ENCODE measurements at places on chromosomes 3 and 15. TPM values are rescaled to one million over a fixed set of nuclear protein-coding genes. Genes with fewer than 3 reads are reported as not detected.
A peak's percentile ranks its signal among the peaks of the same experiment; 100 is the strongest.

DNA sequence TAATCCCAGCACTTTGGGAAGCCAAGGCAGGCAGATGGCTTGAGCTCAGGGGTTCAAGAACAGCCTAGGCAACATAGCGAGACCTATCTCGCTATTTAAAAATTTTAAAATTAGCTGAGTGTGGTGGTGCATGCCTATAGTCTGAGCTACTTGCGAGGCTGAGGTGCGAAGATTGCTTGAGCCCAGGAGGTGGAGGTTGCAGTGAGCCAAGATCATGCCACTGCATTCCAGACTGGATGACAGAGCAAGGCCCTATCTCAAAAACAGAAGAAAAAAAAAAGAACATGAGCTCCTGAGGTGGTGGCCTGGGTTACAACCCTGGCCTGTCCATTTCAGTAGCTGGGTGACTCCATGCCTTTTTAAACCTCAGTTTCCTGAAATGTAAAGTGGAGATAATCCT, 7.2 kb downstream of the DNASE1L3 start:
- DNase-seq: no peak

- DNase-seq: no peak
Measured at GRCh38 chr3:24359645-24360462, 134.8 kb downstream of the THRB start.

DNA sequence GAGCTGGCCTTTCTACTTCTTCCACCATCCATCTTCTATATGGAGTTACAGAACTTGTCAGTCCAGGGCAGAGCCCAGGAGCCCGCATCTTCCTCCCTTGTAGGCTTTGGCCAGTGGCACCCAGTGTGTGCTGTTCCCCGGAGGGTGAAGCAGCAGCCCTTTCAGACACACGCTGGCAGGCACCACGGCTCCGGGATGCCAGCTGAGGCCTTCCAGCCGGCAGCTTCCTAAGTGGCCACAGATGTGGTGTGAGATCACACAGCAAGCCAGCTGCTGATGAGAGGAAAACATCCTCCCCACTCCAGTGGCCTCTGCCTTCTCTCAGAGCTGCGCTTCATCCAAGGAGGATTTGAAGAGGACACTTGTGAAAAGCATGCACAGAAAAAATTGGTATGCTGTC, 24.1 kb downstream of the CRABP1 start:
- peak; percentile 40 for DNase-seq

GRCh38 chr15:101138913-101139880, 112.7 kb downstream of the CHSY1 start:
- DNase-seq: peak; percentile 59

DNA sequence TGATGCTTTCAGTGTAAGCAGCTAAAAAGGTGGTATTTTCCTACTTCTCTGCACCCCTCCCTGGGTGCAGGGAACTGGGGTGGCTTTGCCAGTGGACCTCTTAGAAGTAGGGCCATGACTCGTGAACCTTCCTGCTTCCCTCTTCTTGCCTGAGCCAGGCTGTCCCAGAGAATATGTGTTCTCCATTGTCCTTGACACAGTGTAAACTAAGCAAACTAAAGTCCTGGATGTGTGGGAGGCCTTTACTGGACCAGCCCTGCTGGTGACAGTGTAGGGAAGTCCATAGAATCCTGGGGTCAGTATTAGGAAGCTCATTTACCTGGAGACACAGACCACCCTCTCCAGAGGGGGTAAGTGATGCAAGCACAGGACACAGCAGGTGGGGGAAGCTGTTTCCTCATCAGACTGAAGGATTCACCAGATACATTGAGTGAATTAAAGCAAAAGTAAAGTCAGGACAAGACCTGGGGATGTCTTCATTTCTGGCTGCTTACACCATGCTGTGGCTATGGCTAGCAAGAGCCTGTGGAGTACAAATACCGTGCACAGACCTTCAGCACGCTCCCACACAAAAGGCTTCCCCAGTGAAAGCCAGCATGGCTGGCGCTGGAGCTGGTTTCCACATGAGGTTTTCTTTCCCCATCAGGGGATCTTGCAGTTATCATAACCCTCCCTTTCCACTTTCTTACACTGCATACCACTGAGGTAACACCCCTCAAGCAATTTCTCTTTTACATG, 64.8 kb upstream of the LPP start:
- no peak for DNase-seq

NRG4 gene
- 1.5 TPM for polyA plus RNA-seq

GOLGA6B gene
- not detected for polyA plus RNA-seq
